ENCODE measurements at places on chromosomes 7 and 10. TPM values are rescaled to one million over a fixed set of nuclear protein-coding genes. Genes with fewer than 3 reads are reported as not detected.

The ATRNL1 gene
- polyA plus RNA-seq: 0.06 TPM

- no peak for DNase-seq
- peaks cover 9% of the 10 kb centered on the region for H3K4me1 ChIP-seq
- H3K27me3 ChIP-seq: peaks cover 75% of the 10 kb centered on the region
- H3K4me3 ChIP-seq: no peak overlapping the region
Observed at GRCh38 chr10:101123085-101123814, 7.8 kb upstream of the TLX1 start.

DNA sequence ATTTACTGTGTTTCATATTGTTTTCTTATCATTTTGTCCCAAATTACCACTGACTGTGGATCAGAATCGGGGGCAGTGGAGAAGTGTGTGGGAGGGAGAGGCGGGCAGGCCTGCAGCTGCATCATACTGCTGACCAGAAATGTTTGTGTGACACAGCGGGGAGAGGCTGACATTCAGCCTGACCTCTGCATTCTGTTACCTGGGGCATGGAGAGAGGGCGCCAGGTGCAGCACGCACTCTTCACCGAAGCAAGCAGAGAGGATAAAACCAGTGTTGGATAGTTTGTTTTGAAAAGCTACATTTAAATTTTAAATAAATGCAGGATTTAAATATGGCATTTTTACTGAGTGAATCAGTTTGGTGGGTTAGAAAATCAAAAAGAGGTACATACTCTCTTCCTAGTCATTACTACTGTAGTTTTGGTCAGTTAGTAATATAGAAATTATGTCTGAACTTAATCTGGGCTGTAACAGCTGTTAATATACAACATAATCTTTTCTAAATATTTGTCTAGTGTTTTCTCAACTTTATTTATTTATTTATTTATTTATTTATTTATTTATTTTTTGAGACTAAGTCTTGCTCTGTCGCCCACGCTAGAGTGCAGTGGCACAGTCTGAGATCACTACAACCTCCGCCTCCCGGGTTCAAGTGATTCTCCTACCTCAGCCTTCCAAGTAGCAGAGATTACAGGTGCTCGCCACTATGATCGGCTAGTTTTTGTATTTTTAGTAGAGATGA is 8.8 kb upstream of the STMP1 start:
- no peaks in the 10 kb centered on the region for H3K36me3 ChIP-seq
- H3K27ac ChIP-seq: no peak overlapping the region
- H3K4me1 ChIP-seq: no peaks in the 10 kb centered on the region
- H3K4me3 ChIP-seq: no peak overlapping the region

- H3K4me3 ChIP-seq: no peak overlapping the region
- no peak overlapping the region for H3K27ac ChIP-seq
- no peaks in the 10 kb centered on the region for H3K36me3 ChIP-seq
- H3K4me1 ChIP-seq: no peaks in the 10 kb centered on the region
- H3K27me3 ChIP-seq: no peaks in the 10 kb centered on the region
Observed at GRCh38 chr7:122726881-122727280, 24.2 kb upstream of the RNF148 start.

DNA sequence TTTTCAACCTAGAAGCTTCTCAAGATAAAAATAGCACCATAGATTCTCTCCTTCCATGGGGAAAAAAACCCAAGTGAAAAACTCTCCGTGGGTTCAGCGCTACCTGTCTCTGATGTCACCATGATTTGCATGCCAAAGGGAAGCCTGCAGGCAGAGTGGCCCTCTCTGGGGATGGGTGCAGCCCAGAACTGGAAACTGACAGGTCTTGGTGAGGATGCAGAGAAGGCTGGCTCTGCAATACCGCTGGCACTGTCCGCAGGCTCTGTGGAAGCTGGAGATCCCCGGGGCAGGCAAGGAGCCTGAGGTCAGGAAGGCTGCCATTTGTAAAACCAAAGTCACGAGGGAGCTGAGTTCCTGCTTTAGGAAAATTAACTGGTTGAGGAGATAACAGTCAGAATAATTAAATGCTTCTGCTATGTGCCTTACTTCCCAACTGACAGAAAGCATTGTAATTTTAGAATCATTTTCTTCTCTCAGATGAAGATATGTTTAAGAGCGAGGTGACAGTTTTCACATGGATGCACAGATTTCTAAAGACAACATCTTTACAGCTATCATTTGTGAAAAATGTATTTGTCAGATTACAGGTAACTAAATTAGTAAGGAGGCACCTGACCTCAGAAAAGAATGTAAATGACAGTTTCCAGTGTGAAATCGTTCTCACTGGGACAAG is 731.5 kb upstream of the FZD8 start:
- H3K4me3 ChIP-seq: no peak overlapping the region
- H3K27ac ChIP-seq: no peak overlapping the region
- no peaks in the 10 kb centered on the region for H3K36me3 ChIP-seq
- no peaks in the 10 kb centered on the region for H3K27me3 ChIP-seq
- no peaks in the 10 kb centered on the region for H3K4me1 ChIP-seq

GRCh38 chr7:113392841-113393540 is 274.6 kb upstream of the SMIM30 start:
- H3K4me3 ChIP-seq: no peak overlapping the region
- no peak overlapping the region for H3K27ac ChIP-seq
- DNase-seq: no peak

DNA sequence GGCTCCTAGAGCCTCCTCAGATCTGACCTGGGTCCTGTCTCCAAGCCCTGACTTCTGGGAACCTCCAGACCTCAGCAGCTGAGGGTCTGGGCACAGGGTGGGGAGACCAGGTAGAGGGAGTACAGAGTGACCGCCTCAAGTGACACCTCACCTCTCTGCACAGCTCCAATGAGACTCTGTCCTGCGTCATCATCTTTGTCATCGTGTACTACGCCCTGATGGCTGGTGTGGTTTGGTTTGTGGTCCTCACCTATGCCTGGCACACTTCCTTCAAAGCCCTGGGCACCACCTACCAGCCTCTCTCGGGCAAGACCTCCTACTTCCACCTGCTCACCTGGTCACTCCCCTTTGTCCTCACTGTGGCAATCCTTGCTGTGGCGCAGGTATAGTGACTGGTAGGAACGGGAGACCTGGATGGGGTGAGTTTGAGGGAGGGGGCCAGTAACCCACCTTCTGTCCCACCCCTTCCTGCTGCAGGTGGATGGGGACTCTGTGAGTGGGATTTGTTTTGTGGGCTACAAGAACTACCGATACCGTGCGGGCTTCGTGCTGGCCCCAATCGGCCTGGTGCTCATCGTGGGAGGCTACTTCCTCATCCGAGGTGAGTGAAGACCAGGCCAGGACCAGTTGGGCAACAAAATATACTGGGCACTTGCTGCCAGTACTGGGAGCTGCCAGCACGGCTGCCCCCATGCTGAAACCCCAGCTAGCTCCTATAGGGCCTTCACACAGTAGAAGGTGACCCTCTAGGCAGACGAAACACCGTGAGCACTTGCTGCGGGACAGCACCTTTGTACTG is 17.8 kb downstream of the SMO start:
- H3K36me3 ChIP-seq: no peaks in the 10 kb centered on the region
- H3K4me3 ChIP-seq: no peak overlapping the region
- no peaks in the 10 kb centered on the region for H3K27me3 ChIP-seq
- no peak overlapping the region for H3K27ac ChIP-seq
- DNase-seq: no peak

DNA sequence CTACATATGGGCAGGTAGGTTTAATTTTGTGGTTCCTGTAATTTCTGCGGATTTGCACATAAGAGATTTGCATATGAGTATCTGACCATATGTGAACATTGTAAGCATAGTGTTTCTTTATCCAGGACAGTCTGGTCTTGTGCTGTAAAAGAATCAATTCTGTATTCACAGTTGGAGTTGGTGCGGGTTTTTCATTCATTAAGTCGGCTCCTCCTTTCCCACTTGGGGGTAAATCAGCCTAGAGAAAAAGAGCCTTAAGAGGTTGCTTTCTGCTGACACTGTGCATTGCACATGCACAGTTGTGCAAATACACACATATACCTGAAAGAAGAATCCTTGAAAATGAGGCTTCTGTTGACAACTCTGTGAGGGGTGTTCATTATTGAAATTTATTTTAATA is 6.1 kb upstream of the CYP26C1 start:
- H3K36me3 ChIP-seq: no peaks in the 10 kb centered on the region
- H3K4me3 ChIP-seq: no peak overlapping the region
- no peak for DNase-seq
- no peak overlapping the region for H3K27ac ChIP-seq
- H3K4me1 ChIP-seq: no peaks in the 10 kb centered on the region
- H3K27me3 ChIP-seq: peaks cover 9% of the 10 kb centered on the region

GRCh38 chr7:26620352-26620751 is 244.0 kb downstream of the SKAP2 start:
- H3K27ac ChIP-seq: no peak overlapping the region
- no peak for DNase-seq
- no peaks in the 10 kb centered on the region for H3K27me3 ChIP-seq
- peaks cover 7% of the 10 kb centered on the region for H3K4me1 ChIP-seq

Data from keratinocyte (primary cell).